Renal pelvis (tissue), 12 donors: ENCODE measurements at places on chromosomes 7 and 10.

DNA sequence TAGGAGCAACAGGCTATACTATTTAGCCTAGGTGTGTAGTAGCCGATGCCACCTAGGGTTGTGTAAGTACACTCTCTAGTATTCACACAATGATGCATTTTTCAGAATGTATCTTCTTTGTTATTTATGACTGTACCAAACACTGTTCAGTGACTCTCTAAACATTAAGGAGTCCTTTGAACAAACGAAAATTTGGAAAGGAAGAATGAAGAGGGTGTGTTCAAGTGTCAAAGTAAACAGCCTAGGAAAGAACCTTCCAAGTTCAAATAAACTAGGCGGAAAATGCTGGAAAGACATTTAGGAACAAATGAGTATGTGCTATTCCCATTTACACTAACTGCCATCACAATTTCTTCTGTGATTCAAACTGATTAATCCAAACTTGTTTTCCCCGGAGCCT lies 142.4 kb downstream of the CHCHD3 start:
- no peak for DNase-seq

GRCh38 chr7:132828502-132828901 lies 252.2 kb upstream of the PLXNA4 start:
- no peak for DNase-seq

DNA sequence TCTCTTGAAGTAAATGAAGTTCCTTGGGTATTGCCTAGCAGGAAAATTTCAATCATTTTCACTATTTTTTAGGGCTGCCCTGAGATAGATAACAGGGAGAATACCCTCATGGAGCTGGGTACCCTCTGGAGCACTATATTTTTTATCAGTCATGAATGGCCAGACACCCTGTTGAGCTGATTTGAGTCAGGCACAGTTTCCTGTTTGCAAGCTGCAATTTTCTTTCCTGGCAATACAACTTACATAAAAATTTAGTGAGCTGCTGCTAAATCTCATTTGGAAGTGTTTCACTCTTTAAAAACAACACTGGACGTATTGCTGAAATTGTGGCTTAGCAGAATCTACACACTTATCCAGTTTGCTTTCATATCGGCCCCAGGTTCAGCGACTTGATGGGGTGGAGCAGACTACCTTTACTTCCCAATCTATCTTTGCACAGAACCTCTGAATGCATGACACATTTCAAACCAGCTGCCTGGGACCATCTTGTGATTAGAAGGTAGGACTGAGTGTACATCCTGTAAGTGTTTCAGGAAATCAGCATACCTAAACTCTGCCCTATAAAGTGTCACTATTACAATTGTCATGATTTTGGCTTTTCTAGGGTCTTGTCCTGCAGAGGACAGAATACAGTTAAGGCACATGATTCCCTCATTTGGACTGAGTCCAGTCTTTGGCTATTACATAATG lies 125.7 kb upstream of the FAM3C start:
- no peak for DNase-seq

DNA sequence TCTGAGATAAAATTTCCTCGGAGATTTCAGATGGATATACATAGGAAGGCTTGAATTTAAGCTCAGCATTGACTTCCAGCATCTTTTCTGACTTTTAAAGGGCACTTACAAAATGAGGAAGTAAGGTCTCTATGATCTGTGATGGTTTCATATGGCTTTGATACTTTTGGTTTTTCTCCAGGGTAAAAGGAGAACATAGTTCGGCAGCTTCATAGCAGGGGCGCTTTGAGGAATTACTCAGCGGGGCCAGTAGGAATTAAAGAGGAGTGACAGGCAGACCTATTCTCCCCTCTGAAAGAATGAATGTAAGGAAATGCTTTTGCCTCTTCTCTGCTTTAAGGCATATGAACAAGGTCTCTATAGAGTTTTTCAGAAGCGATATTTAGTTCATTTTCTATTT lies 80.0 kb upstream of the PCDH15 start:
- DNase-seq: no peak

DNA sequence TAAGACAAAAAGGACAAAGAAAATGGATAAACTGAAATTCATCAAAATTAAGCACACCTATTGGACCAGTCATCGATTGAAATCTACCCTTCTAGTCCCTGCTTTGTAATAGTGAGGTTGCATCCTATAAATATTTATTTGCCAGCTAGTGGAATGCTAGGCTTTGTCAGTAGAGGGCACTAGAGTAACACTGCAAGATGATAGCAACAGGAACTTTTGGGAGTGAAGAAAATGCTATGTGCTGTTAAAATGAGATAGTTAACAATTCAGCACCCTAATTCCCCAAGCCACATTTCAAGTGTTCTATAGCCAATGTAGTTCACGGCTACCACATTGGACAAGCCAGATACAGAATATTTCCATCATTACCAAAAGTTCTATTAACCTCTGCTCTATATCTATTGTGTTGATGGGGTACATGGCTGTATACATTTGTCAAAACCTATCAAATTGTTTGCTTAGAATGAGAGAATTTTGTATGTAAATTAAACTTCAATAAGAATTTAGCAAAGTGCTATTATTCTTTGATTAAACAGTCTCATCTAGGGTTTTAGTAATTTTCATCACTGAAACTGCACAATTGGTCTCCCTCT lies 69.8 kb downstream of the LSMEM1 start:
- DNase-seq: peak; percentile 31
